ENCODE measurements at places on chromosomes 3 and 15.

DNA sequence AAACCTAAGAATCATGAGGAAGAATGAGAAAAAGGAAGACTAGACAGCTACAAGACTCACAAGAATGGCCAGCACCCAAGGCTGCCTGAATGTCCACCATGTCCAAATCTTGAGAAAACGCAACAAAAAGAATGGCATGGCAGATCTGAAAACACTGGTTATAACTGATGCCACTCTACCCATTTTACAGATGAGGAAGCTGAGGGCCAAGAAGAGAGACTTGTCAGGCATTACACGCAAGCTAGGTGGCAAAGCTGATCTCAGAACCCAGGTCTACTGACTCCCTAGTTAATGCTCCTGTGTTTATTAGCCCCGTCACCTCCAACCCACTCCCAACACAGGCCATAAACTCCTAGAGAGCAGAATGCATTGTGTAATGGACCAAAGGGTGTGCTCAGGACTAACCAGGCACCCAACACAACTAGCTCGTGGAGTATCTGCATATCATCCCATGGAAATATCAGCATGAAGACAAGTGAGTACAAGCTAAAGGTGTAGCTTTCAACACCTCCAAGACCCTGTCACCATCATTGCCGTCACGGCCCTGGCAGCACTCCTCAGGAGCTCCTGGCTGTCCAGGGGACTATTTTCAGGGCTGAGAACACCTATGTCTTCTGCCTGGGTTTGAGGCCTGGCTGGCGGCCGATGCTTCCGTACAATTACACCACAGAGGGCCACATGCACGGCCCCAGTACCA, 111.7 kb downstream of the XXYLT1 start:
- DNase-seq = no peak

DNA sequence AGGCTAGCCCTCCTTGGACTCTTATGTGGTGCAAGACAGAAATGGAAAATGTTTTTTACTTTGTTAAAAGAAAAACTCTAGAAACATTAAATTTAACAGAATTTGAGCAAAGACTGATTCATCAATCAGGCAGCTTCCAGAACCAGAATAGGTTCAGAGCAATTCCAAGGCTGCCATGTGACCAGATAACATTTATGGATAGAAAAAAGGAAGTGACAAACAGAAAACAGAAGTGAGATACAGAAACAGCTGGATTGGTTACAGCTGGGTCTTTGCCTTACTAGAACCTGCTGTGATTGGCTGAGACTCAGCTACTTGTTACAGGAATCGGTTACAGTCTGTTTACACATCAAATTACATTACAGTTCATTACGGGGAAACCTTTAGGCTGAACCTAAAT, 22.5 kb upstream of the OTOL1 start:
- no peak for DNase-seq

GRCh38 chr3:127629467-127630403, 750 bp downstream of the PODXL2 start:
- DNase-seq = no peak

GRCh38 chr3:194812176-194812575, 126.5 kb downstream of the FAM43A start:
- no peak for DNase-seq

- no peak for DNase-seq
Observed at GRCh38 chr15:69897471-69898237, 200.1 kb downstream of the TLE3 start.

GRCh38 chr3:184377882-184378445, at the start of gene THPO:
THPO (minus strand) TSS chr3:184378207; CDS start chr3:184376259, 1,948 bp downstream.
- no peak for DNase-seq

GRCh38 chr3:177484926-177485325, 287.6 kb upstream of the TBL1XR1 start:
- DNase-seq = no peak

DNA sequence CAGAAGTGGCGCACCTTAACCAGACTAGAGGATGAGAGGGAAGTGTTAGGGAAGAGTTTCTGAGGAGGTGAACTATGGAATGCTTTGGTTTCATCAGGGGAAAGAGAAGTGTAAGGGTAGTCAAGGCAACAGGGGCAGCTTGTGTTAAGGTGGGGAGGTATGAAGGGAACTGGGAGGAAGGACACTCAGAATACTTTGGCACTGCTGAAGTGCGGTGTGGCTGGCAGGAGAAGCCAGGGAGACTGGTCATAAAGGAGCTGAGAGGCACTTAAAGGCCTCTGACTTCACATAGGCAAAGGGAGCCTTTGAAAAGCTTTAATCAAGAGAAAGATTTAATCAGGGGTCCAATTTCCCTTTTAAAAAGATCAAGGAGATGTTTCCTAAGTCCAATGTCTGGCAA, 129.0 kb downstream of the ERC2 start:
- DNase-seq = no peak

DNA sequence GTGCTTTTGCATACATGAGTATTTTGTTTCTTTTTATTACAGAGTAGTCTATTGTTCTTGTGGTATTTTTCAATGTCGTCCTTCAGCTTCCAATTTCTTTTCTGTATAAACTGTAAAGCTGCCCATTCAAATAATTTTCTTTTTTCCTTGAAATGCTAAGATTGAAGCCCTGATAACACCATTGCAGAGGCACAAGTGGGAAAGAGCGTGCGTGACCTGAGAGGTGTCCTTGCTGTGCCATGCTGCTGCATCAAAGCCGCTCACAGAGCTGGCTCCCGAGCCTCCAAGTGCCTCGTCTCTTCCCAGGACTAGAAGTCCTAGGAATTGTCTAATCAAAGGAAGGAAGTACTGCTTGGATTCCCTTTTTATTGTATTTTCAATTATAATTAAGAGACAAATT, 101.9 kb upstream of the PFN2 start:
- no peak for DNase-seq

- no peak for DNase-seq
Observed at GRCh38 chr15:99100245-99101173, 4.4 kb upstream of the SYNM start.

GRCh38 chr15:84983711-84984110, 2.1 kb downstream of the PDE8A start:
- no peak for DNase-seq

- no peak for DNase-seq
Observed at GRCh38 chr15:69857686-69858391, 239.9 kb downstream of the TLE3 start.

DNA sequence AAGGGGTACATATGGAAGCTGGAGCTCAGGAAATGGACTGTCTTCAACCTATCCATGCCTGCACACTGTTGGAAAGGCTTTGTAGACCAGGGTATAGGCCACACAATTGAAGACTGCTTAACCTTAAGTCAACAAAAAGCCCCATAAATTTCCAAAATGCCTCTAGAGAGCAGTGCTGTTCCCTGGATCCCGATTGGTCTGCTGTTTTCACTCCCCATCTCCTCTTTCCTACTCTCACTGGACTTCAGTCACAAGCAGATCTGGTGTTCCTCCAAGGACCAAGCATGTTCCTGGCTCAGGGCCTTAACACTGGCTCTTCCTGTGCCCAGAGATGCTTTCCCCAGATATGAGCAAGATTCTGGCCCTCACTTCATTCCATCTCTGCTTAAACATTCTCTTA, 22.8 kb upstream of the LRRC34 start:
- no peak for DNase-seq

DNA sequence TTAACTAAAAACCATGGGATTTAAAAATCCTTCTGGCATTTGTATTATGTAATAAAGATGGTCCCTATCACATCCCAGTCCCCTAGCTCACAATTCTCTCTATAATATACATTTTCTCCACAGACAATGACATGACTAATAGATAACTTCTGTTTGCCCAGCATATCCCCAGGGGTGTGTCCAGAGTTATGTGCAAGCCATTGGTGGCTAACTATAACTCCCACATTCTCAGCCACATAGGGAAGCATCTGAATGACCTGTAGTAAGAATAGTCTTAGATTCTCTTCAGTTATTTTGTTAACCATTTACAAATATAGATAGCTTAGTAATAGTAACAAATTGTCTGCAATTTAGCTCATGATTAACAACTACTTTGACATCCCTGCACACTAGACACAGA, 52.2 kb upstream of the RBSN start:
- DNase-seq = no peak

- DNase-seq = no peak
Observed at GRCh38 chr3:12903881-12904280, 62.5 kb upstream of the RPL32 start.
